ENCODE measurements at places on chromosomes 2 and 18.
A peak's percentile ranks its signal among the peaks of the same experiment; 100 is the strongest.

GRCh38 chr2:168603439-168603961 lies 147.4 kb downstream of the CERS6 start:
- DNase-seq: no peak

GRCh38 chr18:35289293-35289692 lies 736 bp downstream of the ZSCAN30 start:
- peak; percentile 3 for DNase-seq

DNA sequence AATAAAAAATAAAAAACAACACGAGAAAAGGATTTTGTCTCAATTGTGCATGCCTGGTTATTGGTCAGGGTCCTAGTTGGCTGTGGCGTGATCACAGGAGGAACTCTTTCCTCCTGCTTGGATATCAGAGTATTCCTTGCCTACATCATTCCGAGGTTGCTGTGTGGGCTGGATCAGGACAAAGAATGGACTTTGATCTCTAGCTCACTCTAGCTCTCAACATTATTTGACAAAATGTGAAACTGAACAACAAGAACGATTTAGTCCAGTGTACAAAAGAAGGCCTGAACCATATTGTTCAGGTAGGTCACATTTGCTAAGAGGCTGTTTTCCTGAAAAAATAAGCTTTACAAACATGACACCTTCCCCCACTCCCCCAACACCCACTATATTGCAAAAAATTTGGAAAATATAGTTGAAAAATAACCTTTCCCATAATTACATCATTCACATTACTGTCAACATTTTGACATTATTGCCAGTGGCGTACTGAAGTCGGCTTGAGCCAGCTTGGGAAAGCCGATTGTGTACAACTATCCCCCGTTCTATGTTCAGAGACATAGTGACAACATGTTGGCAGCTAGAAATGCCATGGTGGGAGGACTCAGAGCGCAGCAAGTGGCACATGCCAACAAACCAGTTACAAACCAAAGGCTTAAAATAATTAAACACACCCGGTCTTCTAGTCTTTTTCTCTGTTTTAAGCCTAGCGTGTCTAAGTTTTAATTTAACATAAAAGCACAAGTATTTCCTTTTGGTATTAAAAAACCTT lies 179.0 kb downstream of the LPIN1 start:
- no peak for DNase-seq

DNA sequence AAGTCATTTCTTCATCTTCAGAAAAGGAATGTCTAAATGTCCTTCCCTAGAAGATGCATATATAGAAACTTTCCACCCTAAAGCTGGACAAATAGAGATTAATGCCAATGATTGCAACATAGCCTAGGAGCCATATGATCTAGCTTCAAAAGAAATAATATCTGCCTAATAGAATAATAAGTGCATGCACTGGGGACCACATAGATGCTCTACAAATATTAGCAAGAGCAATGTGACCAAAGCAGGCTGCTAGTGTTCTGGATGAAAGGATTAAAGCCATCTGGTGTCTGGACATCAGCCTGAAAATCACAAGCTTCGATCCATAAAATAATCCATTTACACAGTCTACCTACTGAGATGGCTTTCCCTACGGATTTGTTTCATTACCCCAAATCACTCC lies 280.1 kb upstream of the KLHL14 start:
- DNase-seq: no peak

DNA sequence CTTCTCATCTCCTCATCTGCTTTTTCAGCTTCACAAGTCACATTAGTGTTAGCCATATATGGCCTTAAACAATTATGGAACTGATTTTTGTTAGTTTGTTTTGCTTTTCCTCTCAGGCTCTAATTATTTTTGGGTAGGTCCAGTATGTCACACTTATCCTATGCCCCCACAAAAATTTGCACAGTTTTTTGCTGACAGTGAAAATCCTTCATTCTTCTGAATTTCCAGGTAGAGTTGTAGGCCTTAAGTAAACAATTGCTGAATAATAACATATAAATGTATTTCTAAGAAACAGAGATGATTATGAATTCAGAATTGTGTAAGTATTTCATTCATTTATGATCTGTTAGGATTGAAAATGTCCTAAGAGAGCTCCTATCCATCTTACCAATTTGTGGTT lies 8.6 kb upstream of the SERPINB10 start:
- DNase-seq: no peak

- peak; percentile 89 for DNase-seq
Measured at GRCh38 chr2:164920430-164920829, 34.9 kb downstream of the SLC38A11 start.

DNA sequence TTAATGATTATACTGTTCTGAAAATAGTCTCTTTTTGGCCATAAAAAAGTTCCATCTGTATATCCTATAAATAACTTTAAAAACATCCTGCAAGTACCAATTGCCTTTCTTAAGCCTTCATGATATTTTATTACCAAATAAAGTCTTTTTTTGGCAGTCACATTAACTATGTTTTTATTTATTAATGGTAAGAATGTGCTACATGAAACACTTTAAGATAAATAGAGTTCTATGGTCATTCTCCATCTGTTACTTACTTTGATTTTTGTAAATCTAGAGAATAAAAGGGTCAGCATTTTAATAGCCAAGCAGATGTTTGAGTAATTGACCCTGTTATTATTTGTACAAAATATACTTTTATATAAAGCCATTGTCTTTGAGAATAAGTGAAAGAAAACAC lies 52.6 kb downstream of the LCLAT1 start:
- DNase-seq: no peak

DNA sequence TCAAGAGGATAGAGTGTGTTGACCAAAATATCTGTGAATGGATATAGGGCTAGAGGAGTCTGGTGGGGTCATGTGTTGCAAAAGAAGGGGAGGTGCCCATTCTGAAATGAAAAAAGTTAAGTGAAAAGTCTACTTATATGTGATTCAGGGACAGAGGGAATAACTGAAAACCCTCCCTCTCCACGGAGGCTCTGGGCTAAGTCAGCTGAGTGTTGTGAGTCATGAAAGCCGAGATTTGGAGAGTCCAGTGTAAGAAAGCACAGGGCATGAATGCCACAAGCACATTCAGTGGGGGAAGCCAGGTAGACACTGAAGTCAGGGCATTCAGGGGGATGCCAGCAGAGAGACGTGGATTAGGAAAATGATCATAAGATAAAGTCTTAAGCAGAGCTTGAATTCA lies 871.9 kb downstream of the TSN start:
- DNase-seq: no peak

DNA sequence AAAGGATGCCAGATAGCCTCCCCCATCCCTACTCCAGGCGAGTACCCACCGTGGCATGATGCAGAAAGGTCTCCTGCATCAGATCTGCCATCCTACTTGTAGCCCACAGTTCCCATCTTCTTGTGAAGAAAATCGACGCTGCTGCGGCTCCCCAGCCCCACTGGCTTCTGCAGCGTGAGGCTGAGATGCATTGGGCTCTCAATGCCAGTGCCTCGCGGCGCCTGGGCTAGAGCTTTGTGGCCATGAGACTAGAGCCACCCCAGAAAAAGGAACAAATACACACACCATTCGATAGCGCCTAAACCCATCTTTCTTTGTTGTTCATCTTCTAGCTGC lies 2.8 kb downstream of the NOL4 start:
- DNase-seq: no peak
